ENCODE measurements at places on chromosomes 16 and 17. TPM values are rescaled to one million over a fixed set of nuclear protein-coding genes. Genes with fewer than 3 reads are reported as not detected.

TRAPPC2L gene
- 43.1 TPM for total RNA-seq

SOX15 gene
- total RNA-seq = 0.72 TPM

C1QTNF8 gene
- total RNA-seq = not detected

SCARF1 gene
- total RNA-seq = 0.88 TPM

SNN gene
- total RNA-seq = 13.0 TPM

HSD17B2 gene
- total RNA-seq = not detected

GRCh38 chr16:71933017-71933416 is 37.7 kb downstream of the IST1 start:
- no peak for DNase-seq

- peak; percentile 76 for DNase-seq
Measured at GRCh38 chr16:89009343-89010209, 32.6 kb upstream of the CBFA2T3 start.

DNA sequence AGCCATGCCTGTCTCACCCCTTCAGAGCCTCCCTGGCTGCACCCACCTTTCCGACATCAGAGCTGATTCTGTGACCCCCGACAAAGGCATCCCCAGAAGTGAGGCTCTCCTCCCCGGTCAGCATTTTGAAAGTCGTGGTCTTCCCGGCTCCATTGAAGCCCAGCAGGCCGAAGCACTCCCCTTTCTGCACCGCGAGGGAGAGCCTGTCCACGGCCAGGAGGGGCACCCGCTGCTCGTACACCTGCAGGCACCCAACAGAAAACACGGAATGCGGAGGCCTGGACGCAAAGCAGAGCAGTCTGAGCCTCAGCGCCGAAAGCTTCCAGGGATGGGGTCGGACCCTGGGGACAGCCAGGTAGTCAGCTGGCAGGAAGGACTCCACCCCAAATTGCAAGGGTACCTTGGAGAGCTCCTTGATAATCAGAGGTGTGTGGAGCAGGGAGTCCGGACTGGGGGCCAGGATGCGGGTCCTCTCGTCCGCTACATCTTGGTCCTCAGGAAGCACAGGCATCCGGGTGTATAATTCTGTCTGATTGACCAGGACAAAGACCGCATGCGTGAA is 13.1 kb upstream of the RNPS1 start:
- DNase-seq = peak; percentile 76
